Stimulated activated CD8-positive, alpha-beta memory T cell treated with anti-CD3 and anti-CD28 coated beads, Interleukin-7, amount 100 ng/mL, for 1 hour (primary cell): ENCODE measurements at places on chromosomes 16 and 17.

DNA sequence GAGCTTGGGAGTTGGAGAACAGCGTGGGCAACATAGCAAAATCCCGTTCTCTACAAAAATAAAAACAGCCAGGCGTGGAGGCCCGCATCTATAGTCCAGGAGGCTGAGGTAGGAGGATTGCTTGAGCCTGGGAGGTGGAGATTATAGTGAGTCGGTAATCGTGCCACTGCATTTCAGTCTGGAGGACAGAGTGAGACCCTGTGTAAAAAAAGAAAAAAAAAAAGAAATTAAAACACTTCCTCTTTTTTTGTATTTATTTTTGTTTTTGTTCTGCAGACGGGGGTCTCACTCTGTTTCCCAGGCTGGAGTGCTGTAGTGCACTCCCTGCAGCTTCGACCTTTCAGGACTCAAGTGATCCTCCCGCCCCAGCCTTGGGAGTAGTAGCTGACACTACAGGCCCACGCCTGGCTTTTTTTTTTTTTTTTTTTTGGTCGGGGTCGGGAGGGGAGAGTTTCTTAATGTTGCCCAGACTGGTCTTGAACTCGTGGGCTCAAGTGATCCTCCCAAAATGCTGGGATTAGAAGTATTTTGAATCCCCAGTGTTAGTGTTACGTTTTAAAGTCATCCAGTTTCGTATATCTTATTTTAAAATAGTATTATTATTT, 1.5 kb downstream of the IST1 start:
- DNase-seq = no peak

DNA sequence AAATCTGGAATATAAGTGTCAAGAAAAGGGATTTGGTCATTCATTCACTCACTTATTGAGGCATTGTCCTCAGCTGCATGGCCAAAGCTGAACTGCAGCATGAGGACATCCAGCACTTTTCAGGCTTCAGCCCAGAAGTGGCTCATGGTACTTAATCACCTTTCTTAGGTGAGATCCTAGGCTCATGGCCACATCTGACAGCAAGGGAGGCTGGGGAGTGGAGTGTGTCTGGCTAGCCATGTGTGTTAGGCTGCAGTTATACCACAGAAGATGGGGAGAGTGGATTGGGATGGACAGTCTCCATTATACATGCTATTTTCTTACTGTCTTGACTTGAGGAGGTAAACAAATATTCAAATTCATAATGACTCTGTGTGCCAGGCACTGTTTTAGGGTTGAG, 68.8 kb downstream of the SHISA6 start:
- DNase-seq = no peak

DNA sequence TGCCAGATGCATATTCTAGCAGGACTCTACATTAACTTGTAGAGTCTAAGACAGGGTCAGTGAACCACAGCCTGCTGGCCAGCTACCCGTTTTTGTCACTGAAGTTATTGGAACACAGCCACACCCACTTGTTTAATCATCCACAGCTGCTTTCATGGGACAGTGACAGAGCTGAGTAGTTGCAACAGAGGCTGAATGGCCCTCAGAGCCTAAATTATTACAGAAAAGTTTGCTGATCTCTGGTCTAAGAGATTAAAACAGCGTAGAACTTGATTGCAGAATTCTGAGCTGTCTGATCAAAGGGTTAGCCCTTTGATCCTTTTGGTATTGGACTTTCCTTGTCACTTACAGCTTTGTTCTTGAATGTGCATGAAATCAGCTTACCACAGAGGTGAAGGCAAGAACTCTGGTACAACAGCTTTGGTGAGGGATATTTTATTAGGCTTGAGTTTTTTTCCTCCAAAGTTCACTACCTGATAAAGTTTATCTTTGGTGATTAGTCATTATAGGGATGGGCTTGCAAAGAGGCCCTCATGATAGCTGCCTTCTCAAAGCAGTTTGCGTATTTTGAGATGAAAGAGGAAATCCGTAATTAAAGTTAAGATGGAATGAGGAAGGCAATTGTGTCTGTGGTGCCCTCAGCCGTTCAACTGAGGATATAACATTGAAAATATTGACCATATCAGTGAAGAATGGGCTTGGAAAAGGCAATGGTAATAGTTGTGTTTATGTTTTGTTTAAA, 23.6 kb downstream of the ALDH3A2 start:
- DNase-seq = no peak

- no peak for DNase-seq
Measured at GRCh38 chr16:22673421-22673831, 140.5 kb upstream of the HS3ST2 start.

- DNase-seq = no peak
Measured at GRCh38 chr16:80654094-80654862, 113.5 kb downstream of the DYNLRB2 start.

DNA sequence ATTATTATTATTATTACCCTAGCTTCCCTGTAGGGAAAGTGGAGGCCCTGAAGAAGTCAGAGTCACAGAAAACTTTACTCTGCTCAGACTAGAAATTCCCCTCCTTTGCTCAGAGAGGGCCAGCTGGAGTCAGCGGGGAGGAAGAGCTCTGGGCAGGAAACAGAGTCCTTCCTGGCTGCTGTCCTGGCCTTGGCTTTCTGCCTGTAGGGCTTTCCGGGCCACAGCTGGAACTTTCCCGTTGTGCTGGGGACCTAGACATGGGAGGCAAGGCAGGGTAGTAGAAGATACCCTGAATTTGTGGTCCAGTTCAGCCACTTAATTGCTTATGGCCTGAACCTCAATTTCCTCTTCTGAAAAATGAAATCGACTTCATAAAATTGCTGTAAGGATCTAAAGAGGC, 14.0 kb upstream of the CCL2 start:
- no peak for DNase-seq
